ENCODE measurements at places on chromosomes 3 and 15. TPM values are rescaled to one million over a fixed set of nuclear protein-coding genes. Genes with fewer than 3 reads are reported as not detected.

The RPL39L gene
- 2.2 TPM for total RNA-seq

The CAPN3 gene
- total RNA-seq = 10.6 TPM

The GOLGA8S gene
- 0.07 TPM for total RNA-seq

The TMEM212 gene
- not detected for total RNA-seq

The LRRN1 gene
- total RNA-seq = not detected

The CKMT1A gene
- not detected for total RNA-seq

The PAQR5 gene
- total RNA-seq = not detected

The ULK3 gene
- 49.0 TPM for total RNA-seq

The PGBD4 gene
- 3.3 TPM for total RNA-seq

The TAGLN3 gene
- total RNA-seq = not detected

The FOXL2NB gene
- total RNA-seq = not detected

The ARHGEF26 gene
- not detected for total RNA-seq

The CTXN2 gene
- total RNA-seq = not detected

The DPPA2 gene
- total RNA-seq = not detected

Data from T-helper 17 cell (primary cell).